ENCODE measurements at places on chromosomes 2 and 18. TPM values are rescaled to one million over a fixed set of nuclear protein-coding genes. Genes with fewer than 3 reads are reported as not detected.

The RUFY4 gene
- not detected for polyA plus RNA-seq

DNA sequence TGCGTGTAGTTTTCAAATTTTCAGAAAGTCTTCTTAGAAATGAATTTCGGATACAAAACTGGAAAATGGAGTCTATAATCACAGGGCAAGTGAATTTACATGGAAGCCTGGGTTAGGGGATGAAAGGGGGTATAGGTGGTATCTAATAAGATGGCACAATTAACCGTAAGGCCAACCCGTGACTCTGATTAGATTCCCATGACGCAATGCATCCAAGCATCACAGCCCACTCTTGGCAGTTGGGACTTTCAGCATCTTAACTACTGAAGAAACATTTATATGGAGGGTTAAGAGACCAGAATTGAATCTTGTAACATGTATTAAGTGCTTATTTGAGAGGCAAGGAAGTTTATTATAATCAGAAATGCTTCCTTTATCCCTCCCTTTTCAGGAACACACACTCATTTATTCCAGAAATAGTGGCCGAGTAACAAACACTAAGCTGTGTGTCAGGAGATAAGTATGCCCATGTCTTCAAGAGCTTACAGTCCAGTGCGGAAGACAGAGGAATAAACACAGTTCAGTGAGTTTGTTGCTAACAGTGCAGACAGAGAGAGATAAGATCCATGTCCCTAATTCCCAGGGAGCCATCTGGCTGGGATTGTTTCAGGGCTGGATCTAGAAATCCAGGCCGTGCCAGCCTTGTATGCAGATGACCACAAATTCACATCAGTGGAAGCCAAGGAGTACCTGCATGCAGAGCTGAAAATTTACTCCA, 151.2 kb downstream of the ANTXR1 start:
- H3K4me1 ChIP-seq = peaks cover 7% of the 10 kb centered on the region
- H3K27ac ChIP-seq = peak overlapping the region; percentile 61
- no peaks in the 10 kb centered on the region for H3K27me3 ChIP-seq
- DNase-seq = no peak

DNA sequence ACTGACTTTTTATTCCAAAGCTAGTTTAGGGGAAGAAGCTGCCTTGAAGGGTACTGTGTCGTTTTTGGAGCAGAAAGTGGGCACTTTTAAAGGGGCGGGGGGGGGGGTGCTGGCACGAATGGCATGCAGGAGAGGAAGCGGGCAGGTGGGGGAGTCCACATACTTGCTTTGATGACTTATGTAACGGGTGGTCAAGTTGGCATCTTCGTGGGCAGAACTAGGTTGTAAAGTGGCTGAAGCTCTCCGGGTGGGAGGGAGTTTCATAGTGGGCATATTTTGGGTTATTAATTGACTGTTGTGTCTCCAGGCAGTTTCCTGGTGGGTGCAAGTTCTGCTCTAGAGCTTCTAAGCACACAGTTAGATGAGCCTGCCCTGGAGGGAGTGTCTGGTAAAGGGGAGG, 19.9 kb downstream of the PCARE start:
- H3K36me3 ChIP-seq = no peaks in the 10 kb centered on the region
- DNase-seq = no peak
- no peak overlapping the region for H3K27ac ChIP-seq
- H3K4me3 ChIP-seq = no peak overlapping the region
- H3K4me1 ChIP-seq = no peaks in the 10 kb centered on the region

The ESPNL gene
- not detected for polyA plus RNA-seq

GRCh38 chr2:236875906-236876505, 209.7 kb upstream of the COPS8 start:
- no peaks in the 10 kb centered on the region for H3K4me1 ChIP-seq
- no peaks in the 10 kb centered on the region for H3K27me3 ChIP-seq
- no peak overlapping the region for H3K27ac ChIP-seq
- no peak for DNase-seq

DNA sequence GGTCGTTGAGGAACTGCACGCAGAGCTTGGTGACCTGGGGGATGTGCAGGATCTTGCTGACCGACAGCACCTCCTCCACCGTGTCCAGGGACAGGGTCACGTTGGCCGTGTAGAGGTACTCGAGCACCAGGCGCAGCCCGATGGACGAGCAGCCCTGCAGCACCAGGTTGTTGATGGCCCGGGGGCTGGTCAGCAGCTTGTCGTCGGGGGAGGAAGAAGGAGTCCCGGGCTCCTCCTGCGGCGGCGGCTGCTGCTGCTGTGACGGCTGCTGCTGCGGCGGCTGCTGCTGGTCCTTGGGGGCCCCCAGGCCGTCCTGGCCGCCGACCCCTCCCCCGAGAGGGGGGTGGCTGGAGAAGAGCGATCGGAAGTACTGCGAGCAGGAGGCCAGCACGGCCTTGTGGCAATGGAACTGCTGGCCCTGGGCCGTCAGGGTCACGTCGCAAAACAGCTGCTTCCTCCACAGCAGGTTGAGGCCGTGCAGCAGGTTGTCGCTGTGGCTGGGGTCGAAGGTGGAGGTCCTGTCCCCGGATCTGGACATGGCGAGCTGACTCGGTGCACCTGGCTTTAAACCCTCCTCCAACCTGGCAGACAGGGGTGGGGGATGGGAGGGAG, 2.7 kb downstream of the KLHL14 start:
- H3K27me3 ChIP-seq = peaks cover 2% of the 10 kb centered on the region
- H3K4me1 ChIP-seq = no peaks in the 10 kb centered on the region
- DNase-seq = no peak
- H3K36me3 ChIP-seq = no peaks in the 10 kb centered on the region
- H3K4me3 ChIP-seq = peak overlapping the region; percentile 52

- no peaks in the 10 kb centered on the region for H3K27me3 ChIP-seq
- no peak for DNase-seq
- no peaks in the 10 kb centered on the region for H3K36me3 ChIP-seq
- no peak overlapping the region for H3K27ac ChIP-seq
- no peak overlapping the region for H3K4me3 ChIP-seq
- H3K4me1 ChIP-seq = no peaks in the 10 kb centered on the region
Observed at GRCh38 chr18:3878401-3878800, 428.4 kb downstream of the TGIF1 start.

The ABCB6 gene
- 16.5 TPM for polyA plus RNA-seq

DNA sequence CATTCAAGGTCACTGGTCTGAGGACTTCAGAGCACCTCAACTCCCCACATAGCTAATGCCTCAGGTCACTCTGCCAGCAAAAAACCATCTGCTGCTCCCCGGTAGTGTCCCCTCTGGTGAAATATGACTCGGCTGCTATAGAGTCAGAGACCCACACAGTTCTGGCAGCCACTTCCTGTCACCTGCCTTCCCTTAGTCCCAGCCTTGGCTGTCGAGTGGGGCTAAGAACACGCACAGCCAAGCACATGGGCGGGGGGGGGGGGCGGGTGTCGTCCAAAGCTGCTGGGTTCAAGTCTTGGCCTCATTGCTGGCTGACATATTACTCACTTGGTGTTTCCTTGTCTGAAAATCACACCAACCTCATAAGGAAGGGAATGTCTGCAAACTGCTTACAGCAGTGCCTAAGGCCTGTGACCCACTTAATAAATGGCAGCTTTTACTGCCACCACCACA, 37.5 kb downstream of the POLR1A start:
- no peaks in the 10 kb centered on the region for H3K27me3 ChIP-seq
- H3K4me3 ChIP-seq = no peak overlapping the region
- H3K36me3 ChIP-seq = peaks cover 2% of the 10 kb centered on the region
- H3K4me1 ChIP-seq = peaks cover under 1% of the 10 kb centered on the region

DNA sequence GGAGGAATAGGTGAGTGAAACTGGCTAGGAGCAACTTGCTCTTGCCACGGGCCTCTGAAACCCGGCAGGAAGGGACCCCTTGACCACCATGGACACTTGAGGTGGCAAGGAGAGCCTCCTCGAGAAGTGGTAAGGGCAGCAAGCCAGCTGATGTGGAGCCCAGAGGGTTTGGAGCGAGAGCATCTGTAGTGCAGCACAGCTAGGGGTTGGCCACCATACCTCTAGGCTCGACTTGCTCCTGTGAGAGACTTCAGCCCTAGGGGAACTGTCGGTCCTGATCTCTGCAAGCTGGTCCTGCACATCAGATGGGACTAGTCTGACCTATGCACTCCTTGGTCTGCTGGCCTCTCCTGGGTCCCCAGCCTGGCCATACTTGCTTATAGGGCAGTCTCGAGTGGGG, 158.4 kb downstream of the CCDC178 start:
- H3K27me3 ChIP-seq = no peaks in the 10 kb centered on the region
- no peak for DNase-seq
- H3K27ac ChIP-seq = no peak overlapping the region
- H3K36me3 ChIP-seq = no peaks in the 10 kb centered on the region

GRCh38 chr18:59208602-59209125, 11.3 kb upstream of the GRP start:
- no peaks in the 10 kb centered on the region for H3K4me1 ChIP-seq
- no peak overlapping the region for H3K4me3 ChIP-seq
- H3K36me3 ChIP-seq = no peaks in the 10 kb centered on the region

The SUPT7L gene
- polyA plus RNA-seq = 45.5 TPM

DNA sequence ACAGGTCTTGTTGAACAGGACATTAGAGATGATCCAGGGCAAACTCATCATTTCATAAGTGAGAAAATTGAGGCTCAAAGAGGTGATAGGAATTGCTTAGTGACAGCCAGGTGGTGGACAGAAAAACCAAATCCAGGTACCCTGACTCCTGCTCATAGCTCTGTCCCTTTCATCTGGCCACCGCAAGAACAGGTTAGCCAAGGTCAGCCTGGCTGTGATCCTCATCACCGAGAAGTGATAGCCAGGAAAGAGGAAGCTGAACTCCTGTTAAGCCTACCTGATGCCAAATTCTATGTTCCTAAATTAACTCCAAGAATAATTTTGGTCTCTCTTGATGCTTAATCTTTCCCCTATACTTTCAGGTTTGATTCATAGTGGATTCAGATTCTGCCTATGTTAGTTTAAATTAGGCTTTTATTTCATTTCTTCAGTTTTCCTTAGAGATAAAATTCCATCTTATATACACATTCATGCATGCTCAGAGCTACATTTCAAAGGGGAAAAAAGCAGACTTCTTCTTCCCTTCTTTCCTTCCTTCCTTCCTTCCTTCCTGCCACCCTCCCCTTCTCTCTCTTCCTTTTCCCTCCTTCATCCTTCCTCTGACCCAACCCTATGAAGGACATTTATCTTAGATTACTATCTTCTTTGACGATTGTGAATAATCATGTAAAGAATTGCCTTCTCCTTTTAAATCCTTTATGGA, 17.3 kb upstream of the CRIM1 start:
- no peak overlapping the region for H3K27ac ChIP-seq
- H3K36me3 ChIP-seq = no peaks in the 10 kb centered on the region
- no peak overlapping the region for H3K4me3 ChIP-seq
- DNase-seq = no peak

DNA sequence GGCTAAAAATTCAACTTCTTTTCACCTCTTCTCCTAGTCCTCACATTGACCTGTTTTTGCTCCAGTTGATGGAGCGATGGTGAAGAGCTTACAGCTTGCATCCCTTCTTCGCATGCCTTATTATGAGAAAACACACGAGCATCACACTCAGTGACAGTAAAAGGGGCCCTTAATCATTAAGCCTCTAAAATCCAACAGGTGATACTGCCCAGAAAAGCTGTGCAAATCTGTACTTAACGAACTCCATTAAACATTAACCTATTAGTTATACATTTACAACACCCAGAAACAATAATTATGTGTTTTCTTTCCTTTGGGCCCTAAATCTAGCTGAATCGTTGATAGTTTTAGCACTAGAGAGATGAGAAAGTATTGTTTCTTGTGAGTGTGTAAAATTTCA, 54.8 kb downstream of the LAMA1 start:
- no peaks in the 10 kb centered on the region for H3K36me3 ChIP-seq
- no peak overlapping the region for H3K4me3 ChIP-seq
- no peak overlapping the region for H3K27ac ChIP-seq
- no peaks in the 10 kb centered on the region for H3K27me3 ChIP-seq
- H3K4me1 ChIP-seq = no peaks in the 10 kb centered on the region
- no peak for DNase-seq

DNA sequence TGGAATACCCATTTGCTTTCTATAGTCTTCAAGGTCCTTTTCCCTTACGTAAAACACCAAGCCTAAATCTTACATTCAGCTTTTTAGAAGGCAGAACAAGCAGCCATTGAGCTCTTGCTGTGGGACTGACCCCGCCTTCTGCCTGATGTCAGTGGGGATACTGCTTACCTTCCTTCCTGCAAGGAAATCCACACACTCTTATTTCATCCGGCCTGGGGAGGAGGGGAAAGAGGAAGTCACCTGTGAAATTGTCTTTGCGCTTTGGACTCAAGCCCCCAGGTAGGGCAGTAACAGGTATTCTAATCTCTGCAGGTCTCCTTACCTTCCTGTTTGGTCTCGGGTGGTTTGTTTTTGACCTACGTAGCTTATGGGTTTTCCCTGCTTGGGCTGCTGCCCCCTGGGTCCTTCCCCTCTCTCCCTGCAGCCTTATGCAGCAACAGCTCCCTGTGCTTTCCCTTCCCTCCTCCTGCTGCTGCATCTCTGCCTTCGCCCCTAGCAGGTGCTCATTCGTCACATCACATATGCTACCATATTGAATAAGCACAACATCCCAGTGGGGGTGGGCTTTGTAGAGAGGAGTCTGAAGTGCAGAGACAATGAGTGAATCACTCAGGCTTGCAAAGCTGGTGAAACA, 402.5 kb upstream of the TRIB2 start:
- H3K36me3 ChIP-seq = no peaks in the 10 kb centered on the region
- H3K4me3 ChIP-seq = no peak overlapping the region
- H3K27ac ChIP-seq = no peak overlapping the region
- DNase-seq = no peak

DNA sequence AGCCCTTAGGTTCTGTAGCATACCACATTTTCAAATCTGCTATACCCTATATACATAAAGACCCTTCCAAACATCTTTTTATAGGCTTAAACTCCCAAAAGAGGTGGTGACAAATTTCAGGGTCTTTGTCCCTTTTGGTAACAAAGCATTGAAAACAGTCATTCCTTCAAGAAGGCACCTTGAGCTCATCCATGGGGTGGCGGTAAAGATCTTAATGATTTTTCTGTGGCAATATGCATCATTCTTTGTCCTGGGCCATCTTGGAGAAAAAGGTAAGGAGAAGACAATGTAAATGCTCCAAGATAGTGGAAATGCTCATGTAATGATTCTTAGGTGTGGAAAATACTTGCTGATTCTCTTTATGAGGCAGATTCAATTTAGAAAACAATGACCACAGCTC, 890.5 kb downstream of the CNTNAP5 start:
- no peak overlapping the region for H3K27ac ChIP-seq
- H3K36me3 ChIP-seq = no peaks in the 10 kb centered on the region
- no peaks in the 10 kb centered on the region for H3K27me3 ChIP-seq
- H3K4me1 ChIP-seq = no peaks in the 10 kb centered on the region
- DNase-seq = no peak
- H3K4me3 ChIP-seq = no peak overlapping the region

DNA sequence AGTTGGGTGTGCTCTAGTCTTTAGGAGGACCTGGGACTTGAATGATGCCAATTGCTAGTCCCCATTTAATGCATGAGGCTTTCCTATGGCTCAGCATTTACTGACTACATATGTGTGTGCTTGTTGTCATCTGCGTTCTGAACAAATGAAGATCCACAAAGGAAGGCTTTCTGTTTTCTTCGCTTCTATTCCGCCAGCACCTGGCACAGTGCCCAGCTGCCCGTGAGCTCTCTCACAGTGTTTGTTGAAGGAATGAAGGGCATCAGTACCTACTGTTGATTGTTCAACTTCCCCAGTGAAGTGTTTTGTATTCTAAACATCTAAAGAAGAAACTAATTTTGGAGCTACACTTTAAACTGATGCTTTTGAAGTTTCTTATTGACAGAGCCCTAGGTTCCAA, 122.4 kb upstream of the LINC00305 start:
- no peaks in the 10 kb centered on the region for H3K36me3 ChIP-seq
- DNase-seq = no peak
- no peaks in the 10 kb centered on the region for H3K4me1 ChIP-seq
- no peak overlapping the region for H3K4me3 ChIP-seq
- no peaks in the 10 kb centered on the region for H3K27me3 ChIP-seq

Measured in aorta (tissue), 5 donors.